Mucosa of descending colon (tissue), 3 donors: ENCODE measurements at places on chromosomes 2 and 18.
A peak's percentile ranks its signal among the peaks of the same experiment; 100 is the strongest.

- DNase-seq = no peak
Observed at GRCh38 chr2:42223855-42224268, 54.7 kb downstream of the EML4 start.

GRCh38 chr2:150088538-150088937, 398.9 kb downstream of the RND3 start:
- no peak for DNase-seq

DNA sequence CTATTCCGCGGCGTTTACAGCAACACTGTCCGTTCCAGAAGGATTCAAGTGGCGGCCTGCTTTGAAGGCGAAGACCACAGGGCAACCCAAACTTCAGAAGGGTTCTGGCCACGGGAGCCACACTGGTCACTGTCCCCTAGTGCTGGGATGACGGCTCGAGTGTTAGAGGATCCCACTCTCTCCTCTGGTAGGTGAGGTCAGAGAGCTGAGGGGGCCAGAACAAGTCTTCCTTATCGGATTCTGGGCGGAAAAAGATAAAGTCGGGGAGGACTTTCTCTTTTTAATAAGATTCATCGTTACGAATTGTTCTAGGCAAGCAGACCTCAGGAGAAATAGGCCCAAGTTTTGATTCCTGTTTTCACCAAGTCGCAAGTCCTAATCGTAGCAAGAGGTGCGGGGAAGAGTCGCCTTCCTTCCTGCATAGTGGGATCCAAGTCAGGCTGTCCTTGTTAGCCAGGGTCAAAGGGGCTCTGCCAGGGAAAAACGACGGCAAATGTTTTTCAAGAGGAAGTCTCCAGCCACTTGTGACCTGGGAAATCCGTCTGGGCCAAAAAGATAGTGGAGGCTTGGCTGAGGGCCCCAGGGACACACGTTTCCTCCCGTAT, 864 bp upstream of the MYL12A start:
- no peak for DNase-seq

- no peak for DNase-seq
Observed at GRCh38 chr2:70128005-70128404, 40.7 kb downstream of the PCBP1 start.

GRCh38 chr2:127591221-127591923, 54.6 kb upstream of the GPR17 start:
- DNase-seq = peak; percentile 37

DNA sequence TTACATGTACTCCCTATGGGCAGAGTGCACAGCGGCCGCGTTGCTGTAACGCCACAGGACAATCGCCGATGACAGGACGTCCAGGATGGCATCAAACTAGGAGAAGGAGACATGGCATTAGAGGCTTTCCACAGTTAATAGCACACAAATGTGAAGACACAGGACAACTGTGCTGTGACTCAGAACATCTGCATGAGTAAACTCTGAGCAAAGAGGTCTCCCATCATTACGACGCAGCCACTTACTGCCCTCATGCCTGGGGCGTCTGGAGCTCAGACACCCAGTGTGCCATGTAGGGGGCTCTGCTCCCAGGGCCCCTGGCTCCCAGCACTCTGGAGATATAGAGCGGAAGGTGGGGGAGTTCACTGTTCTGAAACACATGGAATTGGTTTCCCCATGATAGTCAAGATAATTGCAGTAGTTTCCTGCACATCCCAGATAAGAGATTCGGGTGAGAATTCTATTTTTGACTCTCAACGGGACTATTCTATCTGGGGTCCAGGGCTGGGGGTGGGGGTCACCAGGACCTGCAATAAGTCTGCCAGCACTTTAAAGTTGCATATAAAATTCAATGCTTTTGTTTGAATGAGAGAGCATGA, 168.1 kb downstream of the TMEM163 start:
- DNase-seq = no peak

DNA sequence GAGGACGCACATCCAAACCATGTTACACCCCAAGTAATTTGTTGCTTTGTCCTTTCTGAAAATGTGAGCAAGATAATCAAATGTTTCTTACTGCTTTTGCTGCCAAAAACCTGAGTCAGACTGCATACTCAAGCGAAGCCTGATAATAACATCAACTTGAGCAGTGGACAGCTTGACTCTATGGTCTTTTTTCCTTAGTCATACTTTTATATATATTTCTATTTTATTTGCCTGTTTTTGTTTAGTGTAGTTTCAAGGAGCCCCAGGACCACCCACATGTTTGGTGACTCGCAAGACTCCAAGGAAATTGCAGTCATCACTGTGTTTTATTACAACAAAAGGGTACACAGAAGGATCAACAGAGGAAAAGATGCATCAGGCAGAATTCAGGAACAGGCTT, 688.4 kb upstream of the PIK3C3 start:
- no peak for DNase-seq
